Colonic mucosa (tissue), 4 donors: ENCODE measurements at places on chromosomes 11 and 22.

DNA sequence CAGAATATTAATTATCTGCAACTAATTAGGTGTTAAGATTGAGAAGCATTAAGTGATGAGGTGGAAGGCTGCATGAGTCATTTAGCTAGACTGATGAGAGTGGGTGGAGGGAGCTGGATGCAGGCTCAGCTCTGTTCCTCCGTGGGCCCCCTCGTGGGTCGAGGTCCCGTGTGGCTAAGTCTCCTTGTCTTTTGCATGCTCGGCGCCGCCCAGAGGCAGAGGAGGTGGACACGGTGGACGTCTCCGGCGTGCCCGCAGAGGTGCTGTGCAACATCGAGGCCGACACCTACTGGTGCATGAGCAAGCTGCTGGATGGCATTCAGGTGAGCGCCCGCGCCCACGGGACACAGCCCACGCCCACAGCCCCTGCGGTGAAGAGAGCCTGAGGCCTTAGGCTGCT is 211.6 kb downstream of the TBC1D22A start:
- H3K4me3 ChIP-seq = no peak overlapping the region
- no peaks in the 10 kb centered on the region for H3K4me1 ChIP-seq
- no peak for DNase-seq
- H3K27me3 ChIP-seq = no peaks in the 10 kb centered on the region

DNA sequence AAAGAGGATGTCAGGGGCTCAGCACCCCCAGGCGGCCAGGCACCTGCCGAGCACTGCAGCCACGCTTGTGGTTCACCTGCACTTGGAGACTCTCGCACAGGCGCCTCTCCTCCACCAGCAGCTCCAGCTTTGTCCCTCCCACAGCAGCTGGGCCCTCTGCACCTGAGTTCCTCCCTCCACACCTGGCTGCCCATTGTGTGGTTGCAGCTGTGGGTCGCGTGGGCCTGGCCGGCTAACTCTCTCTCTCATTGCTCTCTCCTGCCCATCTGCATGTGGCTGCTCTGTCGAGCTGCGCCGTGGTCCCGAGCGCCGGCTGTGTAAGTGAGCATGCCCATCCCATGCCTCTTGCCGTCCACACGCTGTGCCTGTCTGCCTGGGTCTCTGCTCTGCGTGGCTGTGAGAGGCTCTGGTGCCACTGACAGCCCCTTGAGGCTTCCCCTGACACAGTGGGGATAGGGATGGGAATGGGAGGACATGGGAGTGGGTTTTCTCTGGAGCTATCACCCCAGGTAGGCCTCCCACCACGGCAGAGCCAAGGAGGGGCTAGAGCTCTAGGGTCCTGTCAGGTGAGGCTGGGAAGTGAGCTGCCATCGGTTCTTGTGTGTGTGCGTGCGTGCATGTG is 8.5 kb upstream of the ACR start:
- no peak for DNase-seq
- no peaks in the 10 kb centered on the region for H3K36me3 ChIP-seq
- no peaks in the 10 kb centered on the region for H3K27me3 ChIP-seq
- no peak overlapping the region for H3K27ac ChIP-seq
- peaks cover 6% of the 10 kb centered on the region for H3K4me1 ChIP-seq

- H3K4me3 ChIP-seq = no peak overlapping the region
- H3K27me3 ChIP-seq = no peaks in the 10 kb centered on the region
- no peak for DNase-seq
- H3K4me1 ChIP-seq = no peaks in the 10 kb centered on the region
Measured at GRCh38 chr11:132910011-132910760, 622.1 kb downstream of the OPCML start.

DNA sequence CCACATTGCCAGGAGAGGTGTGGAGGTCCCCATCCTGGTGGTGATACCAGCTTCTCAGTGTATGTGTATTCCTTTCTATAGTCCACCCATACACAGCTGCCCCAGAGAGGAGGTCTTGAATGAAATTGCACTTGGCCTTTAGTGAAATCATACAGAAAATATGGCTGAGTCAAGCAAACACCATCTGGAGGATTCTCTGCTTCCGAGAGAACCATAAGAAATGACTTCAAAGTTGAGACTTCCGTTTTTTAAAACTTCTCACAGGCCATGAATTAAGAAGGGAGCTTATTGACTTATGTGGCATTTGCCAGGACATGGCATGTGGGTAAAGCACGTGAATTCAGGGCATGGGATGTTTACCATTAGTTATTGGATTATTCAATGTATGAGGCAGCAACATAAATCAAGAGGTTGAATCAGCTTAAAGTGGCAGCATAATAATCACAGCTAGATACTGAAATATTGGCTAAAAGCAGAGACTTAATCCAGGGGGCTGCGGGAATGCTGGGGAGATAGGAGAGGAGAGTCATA is 119.1 kb upstream of the MTNR1B start:
- DNase-seq = no peak
- H3K4me1 ChIP-seq = peaks cover 10% of the 10 kb centered on the region
- H3K27me3 ChIP-seq = no peaks in the 10 kb centered on the region
- no peak overlapping the region for H3K4me3 ChIP-seq
- H3K36me3 ChIP-seq = no peaks in the 10 kb centered on the region

DNA sequence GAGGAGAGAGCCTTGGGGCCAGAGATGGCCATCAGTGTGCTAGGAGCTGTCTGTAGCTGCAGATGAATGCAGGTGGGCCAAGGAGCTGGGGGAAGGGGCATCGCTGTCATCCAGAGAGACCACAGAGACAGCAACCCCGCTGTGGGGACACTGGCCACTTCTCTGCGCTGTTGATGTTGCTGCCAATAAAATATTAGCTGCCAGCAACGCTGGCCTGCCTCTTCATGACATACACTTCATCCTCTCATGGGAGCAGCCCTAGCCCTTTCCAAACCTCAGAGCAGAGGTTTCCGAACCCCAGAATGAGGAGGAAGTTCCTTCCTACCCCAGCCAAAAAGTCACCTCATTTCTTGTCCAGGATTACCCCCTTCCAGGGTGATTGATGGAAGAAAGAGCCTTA is 106.2 kb downstream of the PARVA start:
- H3K27me3 ChIP-seq = no peaks in the 10 kb centered on the region
- no peak for DNase-seq
- no peak overlapping the region for H3K4me3 ChIP-seq
- H3K36me3 ChIP-seq = no peaks in the 10 kb centered on the region
- H3K27ac ChIP-seq = no peak overlapping the region
- H3K4me1 ChIP-seq = no peaks in the 10 kb centered on the region

- no peaks in the 10 kb centered on the region for H3K27me3 ChIP-seq
- H3K36me3 ChIP-seq = peaks cover 5% of the 10 kb centered on the region
- no peak for DNase-seq
- no peak overlapping the region for H3K27ac ChIP-seq
- H3K4me3 ChIP-seq = no peak overlapping the region
Measured at GRCh38 chr22:40251106-40251505, 73.4 kb downstream of the TNRC6B start.

- H3K4me3 ChIP-seq = no peak overlapping the region
- no peak for DNase-seq
- no peak overlapping the region for H3K27ac ChIP-seq
- no peaks in the 10 kb centered on the region for H3K36me3 ChIP-seq
Measured at GRCh38 chr11:117459979-117460300, 132.3 kb downstream of the CEP164 start.

GRCh38 chr11:120289426-120289825 is 35.7 kb upstream of the TLCD5 start:
- DNase-seq = no peak
- H3K4me1 ChIP-seq = no peaks in the 10 kb centered on the region
- no peaks in the 10 kb centered on the region for H3K36me3 ChIP-seq
- H3K27me3 ChIP-seq = no peaks in the 10 kb centered on the region
- H3K27ac ChIP-seq = no peak overlapping the region
- no peak overlapping the region for H3K4me3 ChIP-seq

DNA sequence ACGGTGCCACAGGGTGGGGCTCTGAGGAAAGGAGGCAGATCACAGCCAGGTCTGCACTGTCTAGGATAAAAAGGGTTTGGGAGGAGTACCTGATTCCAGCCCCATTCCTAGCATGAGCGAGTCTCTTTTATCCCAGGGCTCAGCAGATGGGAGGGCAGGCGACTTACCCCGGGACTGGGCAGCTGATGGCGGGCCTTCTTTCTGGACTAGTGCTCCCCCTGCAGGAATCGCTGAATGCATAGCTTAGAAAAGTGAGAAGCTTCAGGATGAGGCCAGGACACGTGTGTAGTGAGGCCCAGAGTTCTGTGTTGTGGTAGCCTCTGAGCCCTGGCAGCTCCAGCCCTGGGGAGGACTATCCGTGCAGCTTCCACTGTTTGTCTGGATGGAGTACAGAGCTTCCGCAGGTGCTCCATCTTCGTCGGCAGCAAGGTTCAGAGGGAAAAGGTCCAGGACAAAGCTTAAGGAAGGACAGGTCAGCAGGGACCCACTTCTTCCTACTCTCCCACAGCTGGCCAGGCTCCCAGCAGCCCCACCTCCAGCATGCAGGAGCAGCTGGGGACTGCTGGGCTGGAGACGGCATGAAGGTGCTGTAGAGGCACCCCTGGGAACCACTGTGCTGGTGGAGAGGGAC is 30.4 kb downstream of the COMMD9 start:
- no peaks in the 10 kb centered on the region for H3K27me3 ChIP-seq
- H3K27ac ChIP-seq = no peak overlapping the region
- H3K4me1 ChIP-seq = no peaks in the 10 kb centered on the region
- peak; percentile 31 for DNase-seq
- no peak overlapping the region for H3K4me3 ChIP-seq
- no peaks in the 10 kb centered on the region for H3K36me3 ChIP-seq

DNA sequence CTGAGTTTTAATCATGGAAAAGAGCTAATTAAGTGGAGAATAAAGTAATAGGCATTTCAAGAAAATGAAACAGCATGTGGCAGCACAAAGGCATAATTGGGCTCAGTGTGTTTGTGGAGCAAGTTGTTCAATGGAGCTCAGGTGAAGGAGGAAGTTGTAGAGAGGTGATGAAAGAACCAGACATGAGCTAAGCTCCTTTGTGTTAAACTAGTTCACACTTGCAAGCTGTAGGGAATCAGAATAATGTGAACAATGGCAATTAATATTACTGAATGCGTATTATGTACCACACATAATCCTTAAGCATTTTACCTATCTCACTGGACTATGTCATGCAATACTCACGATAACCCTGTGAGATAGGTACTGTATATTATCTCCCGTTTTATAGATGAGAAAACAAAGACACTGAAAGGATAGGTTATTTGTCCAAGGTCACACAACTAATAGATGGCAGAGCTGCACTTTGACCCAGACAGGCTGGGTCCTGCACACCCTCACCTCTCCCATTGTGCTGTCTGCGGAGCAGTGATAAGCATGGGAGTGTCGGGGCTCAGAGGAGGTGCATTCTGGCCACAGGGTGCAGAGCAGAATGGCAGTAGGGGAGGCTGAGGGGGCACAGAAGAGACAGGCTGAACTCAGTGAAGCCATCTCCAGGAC is 8.9 kb downstream of the OLFML1 start:
- no peak overlapping the region for H3K27ac ChIP-seq
- no peaks in the 10 kb centered on the region for H3K4me1 ChIP-seq
- H3K27me3 ChIP-seq = no peaks in the 10 kb centered on the region
- no peak for DNase-seq
- H3K36me3 ChIP-seq = no peaks in the 10 kb centered on the region

GRCh38 chr11:83054904-83055380 is 16.8 kb downstream of the RAB30 start:
- no peaks in the 10 kb centered on the region for H3K36me3 ChIP-seq
- no peak overlapping the region for H3K27ac ChIP-seq
- no peaks in the 10 kb centered on the region for H3K27me3 ChIP-seq
- no peak overlapping the region for H3K4me3 ChIP-seq

DNA sequence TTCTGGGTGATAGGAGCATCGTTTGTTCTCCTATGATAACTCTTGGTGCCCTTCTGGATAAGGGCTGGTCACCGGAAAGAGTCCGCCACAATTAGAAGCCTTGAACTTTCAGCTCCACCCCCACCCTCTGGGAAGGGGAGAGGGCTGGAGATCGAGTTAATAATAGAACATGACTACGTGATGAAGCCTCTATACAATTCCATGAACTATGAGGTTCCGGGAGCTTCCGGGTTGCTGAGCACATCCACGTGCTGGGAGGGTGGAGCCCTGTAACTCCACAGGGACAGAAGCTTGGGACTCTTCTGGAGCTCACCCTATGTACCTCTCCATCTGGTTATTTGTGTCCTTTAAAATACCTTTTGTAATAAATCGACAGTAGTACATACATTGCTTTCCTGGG is 40.3 kb downstream of the ARHGAP42 start:
- H3K27me3 ChIP-seq = no peaks in the 10 kb centered on the region
- H3K36me3 ChIP-seq = no peaks in the 10 kb centered on the region
- H3K27ac ChIP-seq = no peak overlapping the region
- no peak for DNase-seq
- no peak overlapping the region for H3K4me3 ChIP-seq
- no peaks in the 10 kb centered on the region for H3K4me1 ChIP-seq

DNA sequence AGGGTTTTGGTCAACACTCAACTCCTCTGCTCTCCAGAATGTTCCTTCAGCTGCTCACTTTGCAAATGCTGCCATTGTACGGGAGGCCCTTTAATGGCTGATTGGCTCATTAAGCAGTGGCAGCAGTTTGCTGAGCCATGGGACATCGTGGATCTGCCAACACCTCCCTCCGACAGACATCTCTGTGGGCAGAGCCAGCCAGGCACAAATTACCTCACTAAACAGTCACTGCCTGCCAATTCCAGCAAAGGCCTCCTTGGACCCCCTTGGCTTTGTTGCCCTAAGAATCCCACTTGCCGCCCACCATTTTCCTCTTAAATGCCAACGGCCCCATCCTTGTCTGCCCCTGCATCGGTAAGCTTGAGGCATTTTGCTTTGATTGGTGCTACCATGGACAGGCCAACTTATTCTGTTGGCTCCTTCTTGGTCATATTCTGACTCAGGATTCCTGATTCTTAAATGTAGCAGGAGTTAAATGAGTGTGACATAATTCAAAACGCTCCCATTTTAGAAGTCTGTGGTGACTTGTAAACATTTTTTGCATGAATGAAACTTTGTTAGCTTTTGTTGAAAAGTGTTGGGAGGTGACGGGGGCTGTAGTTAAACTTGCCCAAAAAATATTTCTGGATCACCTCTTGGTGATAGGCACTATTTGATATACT is 57.5 kb upstream of the LMO2 start:
- no peaks in the 10 kb centered on the region for H3K4me1 ChIP-seq
- no peaks in the 10 kb centered on the region for H3K27me3 ChIP-seq
- H3K27ac ChIP-seq = no peak overlapping the region
- no peak overlapping the region for H3K4me3 ChIP-seq

- no peak overlapping the region for H3K4me3 ChIP-seq
- no peaks in the 10 kb centered on the region for H3K36me3 ChIP-seq
- no peaks in the 10 kb centered on the region for H3K27me3 ChIP-seq
- H3K4me1 ChIP-seq = no peaks in the 10 kb centered on the region
Measured at GRCh38 chr11:113564527-113565130, 89.4 kb upstream of the DRD2 start.

DNA sequence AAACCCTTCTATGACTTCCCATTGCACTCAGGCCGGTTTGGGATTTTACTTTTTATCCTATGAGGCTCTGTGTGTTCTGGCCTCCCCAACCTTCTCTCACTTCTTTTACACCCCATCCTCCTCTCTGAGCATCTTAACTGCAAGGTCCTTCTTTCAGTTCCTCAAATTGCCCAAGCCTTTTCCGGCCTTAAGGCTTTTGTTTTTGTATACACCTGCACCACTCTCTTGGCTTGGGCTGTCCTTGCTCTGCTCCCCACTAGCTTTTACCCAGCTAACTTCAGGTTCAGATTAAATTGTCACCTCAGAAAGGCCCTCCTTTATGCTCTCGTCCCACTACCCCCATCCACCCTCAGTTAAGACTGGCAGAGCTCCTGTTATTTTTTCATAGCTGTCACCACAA is 55.5 kb downstream of the FAM83F start:
- peaks cover 6% of the 10 kb centered on the region for H3K4me1 ChIP-seq
- DNase-seq = no peak
- H3K27ac ChIP-seq = no peak overlapping the region
- H3K4me3 ChIP-seq = no peak overlapping the region
